Stimulated activated CD8-positive, alpha-beta memory T cell treated with anti-CD3 and anti-CD28 coated beads, Interleukin-15, amount 100 ng/mL, for 24 hours (primary cell): ENCODE measurements at places on chromosomes 13 and 19.

DNA sequence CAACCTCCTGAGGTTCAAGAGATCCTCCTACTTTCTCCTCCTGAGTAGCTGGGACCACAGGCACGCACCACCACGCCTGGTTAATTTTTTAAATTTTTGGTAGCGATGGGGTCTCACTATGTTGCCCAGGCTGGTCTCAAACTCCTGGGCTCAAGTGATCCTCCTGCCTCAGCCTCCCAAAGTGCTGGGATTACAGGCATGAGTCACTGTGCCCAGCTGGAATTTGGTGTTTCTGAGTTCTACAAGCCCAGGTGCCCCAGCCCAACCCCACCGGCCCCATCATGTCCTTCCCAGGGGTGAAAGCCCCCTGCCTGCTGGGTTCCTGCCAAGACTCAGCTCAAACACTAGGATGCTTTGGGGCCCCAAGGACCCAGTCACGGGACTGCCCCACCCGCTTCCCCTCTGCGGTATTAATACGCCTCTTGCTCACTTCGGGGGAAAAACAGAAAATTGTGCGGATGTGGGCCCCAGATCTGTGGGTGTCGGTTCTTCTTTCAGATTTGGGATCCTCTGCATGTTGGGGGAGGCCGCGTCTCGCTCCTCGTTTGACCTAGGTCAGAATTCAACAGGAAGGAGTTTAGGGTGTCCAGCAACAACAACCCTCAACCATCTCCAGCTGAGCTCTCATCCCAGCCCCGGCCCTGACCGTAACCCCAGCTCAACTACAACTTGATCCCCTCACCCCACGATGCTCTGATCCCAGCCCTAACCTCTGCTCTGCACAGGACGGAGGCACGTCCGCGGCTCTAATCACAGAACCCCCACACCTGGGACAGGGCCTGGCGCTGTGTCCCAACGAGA is 3.7 kb upstream of the FCER2 start:
- DNase-seq, result peak; percentile 37

DNA sequence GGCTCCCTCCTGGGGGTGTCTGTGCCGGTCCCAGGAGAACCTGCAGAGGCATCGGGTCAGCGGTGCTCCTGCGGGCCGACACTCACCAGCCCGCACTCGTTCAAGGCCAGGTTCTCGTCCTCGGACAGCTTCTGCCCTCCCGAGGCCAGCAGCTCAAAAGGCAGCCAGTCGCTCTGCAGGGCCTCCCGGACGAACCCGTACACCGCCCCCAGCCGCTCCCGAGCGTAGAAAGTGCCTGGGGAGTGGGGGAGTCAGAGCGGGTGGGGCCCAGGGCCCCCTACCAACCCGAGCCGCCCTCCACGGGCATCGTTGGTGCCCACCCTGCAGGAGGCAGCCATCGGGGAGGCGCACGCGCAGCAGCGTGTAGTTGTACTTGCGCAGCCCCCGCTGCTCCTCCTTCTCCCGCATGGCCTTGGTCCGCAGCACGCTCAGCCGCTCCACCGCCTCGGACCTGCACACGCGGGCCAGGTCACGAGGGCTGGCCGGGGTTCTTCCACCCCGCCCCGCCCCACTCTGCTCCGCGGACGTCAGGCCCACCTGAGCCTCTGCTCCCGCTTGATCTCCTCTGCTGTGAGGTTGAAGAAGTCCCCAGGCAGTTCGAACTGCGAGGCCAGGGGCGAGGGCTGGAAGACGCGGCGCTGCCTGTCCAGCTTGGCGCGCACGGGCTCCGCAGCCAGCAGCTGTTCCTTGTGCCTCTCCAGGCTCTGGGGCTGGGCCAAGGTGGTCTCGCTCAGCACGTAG is 11.5 kb downstream of the UBXN6 start:
- DNase-seq, result no peak

- no peak for DNase-seq
Measured at GRCh38 chr13:50521831-50522149, 321.7 kb downstream of the DLEU7 start.

DNA sequence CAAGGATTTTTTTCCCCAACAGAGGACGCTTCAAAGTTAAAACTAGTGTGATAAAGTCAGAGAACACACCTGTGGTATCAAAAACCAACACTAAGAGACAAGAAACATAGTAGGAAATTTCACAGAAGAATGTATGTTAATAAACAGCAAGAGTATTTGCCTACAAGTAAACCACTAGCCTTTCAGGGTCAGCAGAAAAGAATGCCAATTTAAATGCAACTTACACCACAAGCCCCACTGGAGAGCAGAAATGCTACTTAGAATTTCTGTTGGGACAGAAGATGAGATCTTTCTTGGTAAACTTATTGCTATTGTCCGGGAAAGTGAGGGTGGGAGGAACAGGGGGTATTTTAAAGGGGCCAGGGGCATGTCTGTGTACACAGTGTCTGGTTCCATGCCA is 68.6 kb downstream of the STK24 start:
- no peak for DNase-seq

DNA sequence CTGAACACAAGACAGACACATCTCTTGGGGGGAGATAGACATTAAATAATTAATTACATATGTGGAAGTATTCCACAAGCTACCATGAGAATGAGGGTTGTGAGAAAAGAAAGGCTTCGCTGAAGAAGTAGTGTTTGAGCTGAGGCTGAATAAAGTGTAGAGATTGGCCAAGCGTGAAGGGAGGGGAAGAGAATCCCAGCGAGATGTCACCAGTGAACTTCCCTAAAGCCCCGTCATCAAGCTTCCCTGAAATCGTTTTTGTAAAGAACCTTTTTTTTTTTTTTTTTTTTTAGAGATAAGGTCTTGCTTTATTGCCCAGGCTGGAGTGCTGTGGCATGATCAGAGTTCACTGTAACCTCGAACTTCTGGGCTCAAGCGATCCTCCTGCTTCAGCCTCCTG is 235.2 kb downstream of the KCNRG start:
- no peak for DNase-seq

DNA sequence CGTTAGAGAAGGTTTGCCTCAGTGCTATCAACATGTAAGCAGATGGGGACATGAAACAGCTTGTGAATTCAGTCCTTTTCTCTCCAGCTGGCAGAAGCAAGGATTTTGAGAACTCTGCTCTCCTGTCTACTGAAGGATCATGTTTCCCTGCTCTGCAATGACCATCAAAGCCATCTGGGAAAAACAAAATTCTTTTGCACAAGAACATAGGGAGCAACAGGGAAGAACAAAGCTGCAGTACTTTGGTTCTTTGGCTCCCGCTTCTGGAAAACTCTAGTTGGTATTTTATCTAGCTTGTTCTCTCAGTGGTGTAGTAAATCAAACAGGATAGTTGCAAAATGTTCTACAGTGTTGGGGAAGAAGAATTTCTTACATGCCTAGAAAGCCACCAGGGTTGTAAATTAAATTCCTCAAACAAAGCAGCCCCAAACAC is 270.4 kb downstream of the ENOX1 start:
- no peak for DNase-seq

DNA sequence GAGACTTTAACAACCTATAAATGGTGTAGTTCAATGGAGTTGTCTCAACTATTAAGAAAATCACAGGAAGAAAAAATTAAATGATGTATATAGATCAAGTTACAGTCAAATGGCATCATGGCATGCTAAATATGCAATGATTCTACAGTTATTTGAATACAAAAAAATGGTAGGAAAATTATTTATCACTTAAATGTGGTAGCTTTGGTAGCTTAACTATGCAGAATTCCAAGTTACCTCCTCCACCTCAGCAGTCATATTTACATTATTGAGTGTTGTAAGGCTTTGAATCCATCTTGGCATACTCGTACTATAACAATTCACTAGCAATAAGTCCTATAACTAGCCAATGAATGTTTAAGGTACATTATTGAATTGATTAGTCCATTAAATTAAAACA is 36.8 kb downstream of the CAB39L start:
- DNase-seq, result no peak

DNA sequence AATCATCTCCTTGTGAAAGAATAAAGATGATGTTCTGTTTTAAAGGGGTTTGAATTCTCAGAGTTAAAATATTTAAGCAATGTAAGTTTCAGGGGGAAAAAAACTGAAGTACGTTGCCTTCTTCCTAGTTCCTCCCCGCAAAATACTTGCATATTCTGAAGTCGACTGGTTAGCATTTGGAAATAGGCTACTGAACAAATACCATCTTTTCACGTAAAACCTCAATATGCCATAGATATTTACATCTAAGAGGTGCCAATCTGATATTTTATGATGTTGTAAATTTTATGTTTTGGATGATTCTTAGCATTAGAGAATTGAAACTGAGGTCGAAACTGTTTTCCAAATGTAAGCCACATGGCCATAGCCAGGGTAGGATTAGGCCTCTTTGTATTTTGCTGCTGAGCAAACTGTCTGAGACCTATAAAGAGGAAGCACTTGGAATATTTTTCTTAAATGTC is 138.3 kb downstream of the FLT1 start:
- DNase-seq, result no peak

DNA sequence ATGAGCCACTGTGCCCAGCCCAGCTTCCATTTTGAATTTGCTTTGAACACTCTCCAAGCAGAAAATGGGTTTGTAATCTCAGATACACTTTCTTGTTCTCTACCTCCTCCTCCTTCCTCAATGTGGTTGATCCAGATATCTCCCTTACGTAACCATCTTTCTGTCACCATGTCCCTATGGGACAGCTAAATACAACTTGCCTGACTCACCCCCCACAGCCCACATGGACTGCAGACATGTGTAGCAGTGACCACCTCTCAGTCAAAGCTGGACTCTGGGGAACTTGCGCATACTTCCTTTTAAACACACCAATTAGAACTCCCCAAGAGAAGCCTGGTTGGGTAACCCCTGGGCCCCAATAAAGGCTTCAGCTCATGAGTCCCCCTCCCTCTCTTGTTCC is 10.8 kb upstream of the ZNF799 start:
- DNase-seq, result no peak

DNA sequence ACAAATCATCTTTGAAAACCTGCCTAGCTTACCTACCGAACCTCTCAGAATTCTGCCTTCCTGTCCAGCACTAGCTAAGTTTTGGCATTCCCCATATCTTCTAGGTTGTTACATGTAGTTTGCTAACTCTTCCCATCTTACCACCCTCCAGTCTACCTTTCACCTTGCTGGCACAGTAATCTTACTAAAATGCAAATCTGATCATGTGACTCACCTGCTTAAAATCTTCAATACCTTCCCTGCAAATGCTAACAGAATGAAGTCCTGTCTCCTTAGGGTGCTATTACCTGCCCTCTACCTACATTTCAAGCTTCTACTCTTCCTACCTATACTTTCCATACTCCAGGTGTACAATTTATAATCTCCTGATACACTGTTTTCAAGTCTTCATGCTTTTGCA is 30.4 kb downstream of the INTS6 start:
- DNase-seq, result no peak

DNA sequence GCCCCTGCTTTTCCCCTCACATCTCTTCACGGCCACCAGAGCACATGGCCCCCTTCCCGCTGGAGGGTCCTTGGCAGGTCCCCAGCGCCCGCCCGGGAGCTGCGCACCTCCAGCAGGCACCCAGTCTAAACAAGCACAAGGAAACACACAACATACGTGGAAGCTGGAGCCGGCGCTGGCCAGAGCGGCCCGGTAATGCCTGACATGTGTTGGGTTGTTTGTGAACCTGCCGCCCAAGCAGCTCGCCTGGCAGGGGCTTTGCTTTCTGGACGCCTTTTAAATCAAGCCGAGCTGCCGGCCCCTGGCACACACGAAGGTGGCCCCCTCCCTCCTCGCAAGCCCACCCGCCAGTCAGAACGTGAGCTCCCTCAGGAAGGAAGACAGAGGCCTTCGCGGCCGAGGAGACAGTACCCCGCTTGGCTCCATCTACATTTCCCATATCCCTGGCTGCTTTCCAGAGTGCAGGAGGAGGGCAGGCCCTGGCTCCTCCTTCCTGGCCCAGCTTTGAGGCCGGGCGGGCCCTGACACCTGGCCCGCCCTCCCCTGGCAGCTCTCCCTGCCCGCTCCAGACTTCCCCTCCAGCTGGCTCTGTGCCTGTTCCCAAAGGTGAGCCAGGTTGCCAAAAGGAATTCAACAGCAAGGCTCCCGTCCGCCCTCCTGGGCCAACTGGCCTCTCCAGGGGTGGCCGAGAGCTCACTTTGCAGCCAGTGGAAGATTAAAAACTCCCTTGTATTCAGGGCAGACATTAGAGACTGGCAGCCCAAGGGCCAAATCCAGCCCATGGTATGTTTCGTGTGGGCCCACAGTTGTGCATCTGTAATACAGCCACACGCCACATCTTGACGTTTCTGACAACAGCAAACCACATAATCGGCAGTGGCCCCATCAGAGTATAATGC is 28.7 kb downstream of the COMP start:
- DNase-seq, result no peak

- DNase-seq, result no peak
Measured at GRCh38 chr13:101979825-101980224, 422.0 kb downstream of the FGF14 start.

- no peak for DNase-seq
Measured at GRCh38 chr13:103156346-103156998, 90.3 kb upstream of the SLC10A2 start.

- no peak for DNase-seq
Measured at GRCh38 chr19:1945899-1946298, 4.9 kb downstream of the CSNK1G2 start.

GRCh38 chr13:80276371-80277289 is 64.3 kb downstream of the SPRY2 start:
- no peak for DNase-seq

GRCh38 chr13:110546926-110547325 is 14.6 kb downstream of the RAB20 start:
- no peak for DNase-seq

- DNase-seq, result no peak
Measured at GRCh38 chr19:32363175-32363574, 17.8 kb downstream of the ZNF507 start.

DNA sequence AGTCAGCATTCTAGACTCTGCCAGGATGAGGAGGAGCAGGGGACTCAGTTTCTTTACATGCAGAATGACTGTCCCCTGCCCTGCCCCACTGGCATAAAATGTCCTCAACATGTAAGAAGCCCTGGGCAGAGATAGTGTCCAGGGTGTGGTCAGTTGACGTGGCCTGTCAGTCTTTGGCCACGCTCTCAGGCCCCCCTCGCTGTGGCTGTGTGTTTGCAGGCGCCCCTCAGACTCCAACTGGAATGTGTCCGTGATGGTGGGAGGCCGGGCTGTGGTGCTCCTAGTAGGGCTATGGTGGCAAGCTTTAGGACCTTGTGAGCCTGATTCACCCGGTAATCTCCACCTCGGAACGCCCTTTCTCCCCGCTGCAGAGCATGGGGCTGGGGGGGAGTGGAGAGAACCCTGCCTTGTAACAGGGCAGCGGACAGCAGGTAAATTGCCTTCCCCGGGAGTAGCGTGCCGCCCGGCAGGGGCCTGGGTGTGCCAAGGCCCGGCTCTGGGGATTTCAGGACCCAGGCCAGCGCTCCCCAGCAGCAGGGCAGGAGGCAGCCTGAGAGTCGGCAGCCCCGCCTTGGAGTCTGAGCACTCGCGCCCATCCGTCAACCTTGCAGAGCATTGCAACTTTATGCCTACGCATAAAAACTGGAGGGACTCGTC is 62.3 kb downstream of the CHST8 start:
- no peak for DNase-seq

DNA sequence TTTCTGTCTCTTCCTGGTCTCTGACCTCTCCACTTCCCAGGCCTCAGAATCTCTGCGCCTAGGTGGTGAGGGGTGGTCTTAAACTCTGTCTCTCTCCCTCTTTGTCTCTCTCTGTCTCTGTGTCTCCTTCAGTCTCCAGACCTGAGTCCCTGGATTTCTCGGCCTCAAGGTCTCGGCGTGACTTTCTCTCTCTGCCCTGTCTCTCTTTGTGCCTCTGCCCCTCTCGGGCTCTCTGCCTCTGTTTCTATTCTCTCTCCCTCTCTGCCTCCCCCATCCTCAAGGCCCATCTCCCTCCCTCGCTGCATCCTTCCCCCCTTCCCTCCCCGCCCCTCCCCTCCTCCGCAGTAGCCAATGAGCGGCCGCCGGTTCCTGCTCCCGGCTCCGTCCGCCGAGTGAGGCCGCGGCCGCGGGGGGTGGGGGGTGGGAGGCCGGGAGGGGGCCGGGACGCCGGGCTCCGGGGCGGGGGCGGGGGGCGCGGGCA is at the start of gene CACNG7:
Gene CACNG7 (plus strand): TSS at position 344 of the 481 bp plus-strand sequence. CDS start 3,554 bp downstream, outside the sequence.
- no peak for DNase-seq
